Activated naive CD4-positive, alpha-beta T cell treated with Interleukin-2 at 50 U/mL for 16 hours (primary cell): ENCODE measurements at places on chromosomes 11 and 22.

DNA sequence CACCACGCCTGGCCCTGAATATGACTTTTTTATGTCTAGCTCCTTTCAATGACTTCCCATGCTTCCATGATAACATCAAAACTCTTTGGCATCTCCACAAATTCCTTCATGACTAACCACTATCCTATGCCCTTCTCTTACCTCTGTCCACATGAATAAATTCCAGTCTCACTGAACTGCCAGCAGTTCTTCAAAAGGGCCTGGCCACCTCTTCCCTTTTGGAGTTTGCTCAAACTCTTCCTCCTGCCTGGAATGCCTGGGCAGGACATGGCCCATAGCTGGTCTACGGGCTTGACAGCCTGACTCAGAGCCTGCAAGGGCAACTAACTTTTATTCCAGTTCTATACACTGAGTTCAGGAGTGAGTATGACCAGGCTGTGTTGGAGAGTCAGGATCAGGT is 41.8 kb upstream of the ZBTB16 start:
- no peak for DNase-seq

DNA sequence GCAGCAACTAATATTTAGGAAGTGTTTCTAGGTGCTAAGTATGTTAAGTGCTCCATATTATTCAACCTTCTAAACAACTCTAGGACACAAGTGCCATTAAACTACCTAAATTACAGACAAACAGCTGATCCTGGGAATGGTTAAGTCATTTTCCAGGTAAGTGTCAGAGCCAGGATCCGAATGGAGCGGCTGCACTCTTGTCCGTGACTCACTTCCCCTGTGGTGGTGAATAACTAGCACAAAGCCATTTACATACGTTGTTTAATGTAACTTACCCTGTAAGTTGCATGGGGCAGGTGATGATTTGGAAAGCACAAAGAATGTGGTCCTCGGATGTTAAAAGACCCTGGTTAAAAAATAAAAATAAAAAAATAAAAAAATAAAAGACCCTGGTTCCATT is 8.8 kb upstream of the PRG2 start:
- no peak for DNase-seq

- DNase-seq = no peak
These were observed 113.5 kb downstream of the MN1 start for GRCh38 chr22:27687984-27688545.

DNA sequence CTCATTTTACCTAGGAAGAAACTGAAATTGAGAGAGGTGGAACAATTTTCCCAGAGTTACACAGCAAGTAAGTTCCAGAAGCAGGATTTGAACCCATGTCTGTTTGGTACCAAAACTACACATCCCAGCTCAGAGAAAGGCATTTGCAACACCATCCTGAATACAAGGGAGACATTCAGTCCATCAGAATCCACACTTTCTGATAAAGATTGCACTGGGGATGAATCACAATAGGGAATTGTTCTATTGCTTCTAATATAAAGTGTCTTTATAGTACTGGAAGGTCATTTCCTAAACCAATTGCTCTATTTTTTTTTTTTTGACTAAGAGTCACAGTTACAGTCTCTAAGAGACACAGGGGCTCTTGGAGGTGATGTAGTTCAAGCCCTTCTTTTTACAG is 208.1 kb upstream of the CADM1 start:
- no peak for DNase-seq

DNA sequence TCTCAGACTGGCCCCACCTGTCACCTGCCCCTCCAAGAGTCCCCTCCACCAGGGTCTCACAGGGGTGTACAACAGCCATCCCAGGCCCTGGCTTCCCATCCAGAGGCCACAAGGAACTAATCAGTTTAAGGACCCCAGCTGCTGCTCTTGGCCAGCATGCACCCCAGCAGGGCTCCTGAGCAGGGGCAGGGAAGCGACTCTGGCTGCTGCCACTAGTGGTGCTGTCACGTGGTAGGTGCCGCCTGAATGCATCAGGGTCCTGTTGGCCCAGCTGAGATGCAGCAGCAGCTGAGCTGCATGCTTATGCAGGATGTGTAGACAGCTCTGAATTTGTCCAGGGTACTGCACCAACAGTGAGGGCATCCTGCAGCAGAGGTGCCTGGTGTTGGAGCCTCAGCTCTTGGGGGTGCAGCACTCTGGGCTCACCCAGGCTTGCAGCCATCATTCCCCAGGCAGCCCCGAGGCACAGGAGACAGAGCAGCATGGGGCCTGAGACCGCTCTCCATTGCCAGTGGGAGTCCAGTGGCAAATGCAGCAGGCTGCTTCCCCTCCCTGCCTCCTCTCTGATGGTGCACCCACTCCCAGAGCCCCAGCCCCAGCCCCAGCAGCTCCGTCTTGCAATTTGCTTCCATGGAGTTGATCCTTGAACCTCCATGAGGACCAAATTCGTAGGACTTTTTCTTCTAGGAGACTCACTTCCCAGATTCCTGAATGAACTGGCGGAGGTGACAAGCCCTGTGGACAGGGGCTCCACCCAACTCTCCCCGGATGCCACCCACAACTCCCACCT is 98.7 kb downstream of the MPPED1 start:
- no peak for DNase-seq

GRCh38 chr11:77106759-77107158 is 4.1 kb downstream of the OMP start:
- DNase-seq = no peak

GRCh38 chr11:2128511-2129307 is 10.5 kb downstream of the IGF2 start:
- DNase-seq = no peak

GRCh38 chr11:98289617-98290263 is 731.0 kb upstream of the CNTN5 start:
- no peak for DNase-seq

DNA sequence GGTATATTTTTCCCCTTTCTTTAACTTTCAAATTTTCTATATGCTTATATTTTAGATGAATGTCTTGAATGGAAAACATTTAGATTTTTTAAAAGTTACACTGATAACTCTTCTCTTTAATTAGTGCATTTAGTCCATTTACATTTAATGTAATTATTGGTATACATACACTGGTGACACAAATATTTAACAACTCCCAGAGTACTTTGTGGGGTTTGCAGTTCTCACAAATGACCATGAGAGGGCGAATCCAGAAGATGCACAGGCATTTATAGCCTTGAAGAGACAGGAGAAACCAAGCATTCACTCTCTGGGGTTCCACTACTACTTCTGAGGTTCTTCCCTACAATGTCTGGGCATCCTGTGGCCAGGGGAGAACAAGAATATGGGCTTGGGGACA is 125.1 kb downstream of the TIMP3 start:
- no peak for DNase-seq

DNA sequence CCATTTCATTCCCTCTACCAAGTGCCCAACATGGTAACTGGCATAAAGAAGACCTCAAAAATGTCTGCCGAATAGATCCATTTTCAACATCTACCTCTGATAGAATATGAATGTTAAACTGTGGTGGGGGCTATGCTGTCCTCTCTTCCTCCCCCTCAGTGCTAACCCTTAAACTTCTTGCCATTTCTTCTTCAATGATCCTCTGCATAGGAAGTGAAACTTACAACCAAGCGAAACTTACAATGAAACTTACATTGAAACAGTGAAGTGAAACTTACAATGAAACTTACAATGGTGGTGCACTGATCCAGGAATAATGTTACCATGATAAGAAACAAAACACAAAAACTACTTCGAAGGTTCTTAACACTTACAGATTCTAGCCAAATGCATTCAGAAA is 4.7 kb downstream of the RTCB start:
- DNase-seq = no peak

DNA sequence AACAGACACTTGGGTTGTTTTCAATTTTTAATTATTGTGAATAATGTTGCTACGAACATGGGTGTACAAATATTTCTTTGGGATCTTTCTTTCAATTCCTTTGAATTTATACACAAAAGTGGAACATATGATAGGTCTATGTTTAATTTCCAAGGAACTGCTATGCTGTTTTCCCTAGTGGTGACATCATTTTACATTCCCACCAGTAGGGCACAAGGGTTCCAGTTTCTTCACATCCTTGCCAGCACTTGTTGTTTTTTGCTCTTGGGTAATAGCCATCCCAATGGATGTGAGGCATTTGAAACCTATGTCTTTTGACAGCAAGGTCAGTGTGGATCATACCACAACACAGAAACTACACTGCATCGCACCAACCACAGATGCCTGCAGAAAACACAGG is 41.8 kb upstream of the SCN3B start:
- no peak for DNase-seq

- DNase-seq = no peak
These were observed 33.5 kb downstream of the WEE1 start for GRCh38 chr11:9606809-9607510.

DNA sequence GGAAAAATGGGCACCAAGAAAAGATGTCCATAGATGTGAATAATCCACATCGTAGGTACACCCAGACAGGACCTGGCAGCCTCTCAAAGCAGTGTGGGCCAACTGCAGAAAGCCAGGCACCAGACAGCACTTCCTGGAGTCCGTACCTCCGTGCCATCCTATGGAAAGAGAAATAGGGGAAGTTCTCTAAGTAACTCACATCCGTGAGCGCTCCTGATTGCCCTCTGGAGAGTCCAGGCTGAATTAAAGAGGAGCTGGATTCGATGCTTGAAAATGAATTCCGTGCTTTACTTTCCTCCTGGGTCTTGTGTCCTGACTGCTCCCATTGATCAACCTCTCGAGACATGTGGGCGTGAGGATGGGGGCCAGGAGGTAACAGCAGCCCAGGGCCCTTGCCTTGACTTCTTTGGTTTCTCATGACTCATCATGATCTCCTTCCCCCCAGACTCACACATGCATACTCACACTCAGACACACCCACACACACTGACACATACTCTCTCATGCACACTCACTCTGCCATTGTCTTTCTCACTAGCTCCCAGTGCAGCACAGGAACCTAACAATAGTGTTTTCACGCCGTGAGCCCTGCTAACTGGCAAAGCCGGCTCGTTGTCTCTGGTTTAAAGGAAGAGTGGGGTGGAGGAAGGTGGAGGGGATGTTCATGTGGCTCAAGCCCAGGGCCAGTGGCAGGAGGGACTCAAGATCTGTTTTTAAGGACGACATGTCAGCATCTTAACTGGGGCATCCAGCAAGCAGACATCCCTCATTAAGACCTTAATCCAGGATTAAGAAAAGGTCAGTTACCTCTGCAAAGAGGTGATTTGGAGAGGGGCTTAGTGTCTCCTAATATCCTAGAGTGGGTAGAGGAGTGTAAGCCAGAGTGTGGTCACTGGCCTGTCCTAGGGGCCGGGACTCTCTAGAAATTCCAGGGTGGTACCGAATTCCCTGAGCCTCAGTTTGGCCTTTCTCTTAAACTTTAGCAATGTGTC is 104.2 kb downstream of the SCN3B start:
- DNase-seq = no peak

DNA sequence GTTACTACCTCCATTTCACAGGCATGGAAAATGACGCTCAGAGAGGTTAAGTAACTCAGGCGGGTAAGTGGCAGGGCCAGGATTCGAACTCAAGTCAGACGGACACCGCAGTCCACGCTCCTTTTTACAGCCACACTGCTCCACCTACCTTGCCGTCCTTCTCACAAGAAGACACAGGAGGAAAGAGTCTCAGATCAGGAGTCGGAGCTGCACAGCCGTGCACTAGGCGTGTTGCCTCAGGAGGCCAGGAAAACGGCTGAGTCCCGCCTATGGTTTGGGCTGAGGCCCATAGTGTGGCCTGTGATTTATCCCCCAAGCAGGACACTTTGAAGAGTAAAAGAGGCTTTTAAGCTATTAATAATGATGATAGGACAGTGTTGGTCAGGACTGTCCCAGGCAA is 44.7 kb upstream of the CD5 start:
- DNase-seq = no peak

GRCh38 chr22:24406322-24407277 is 20.8 kb upstream of the ADORA2A start:
- no peak for DNase-seq

DNA sequence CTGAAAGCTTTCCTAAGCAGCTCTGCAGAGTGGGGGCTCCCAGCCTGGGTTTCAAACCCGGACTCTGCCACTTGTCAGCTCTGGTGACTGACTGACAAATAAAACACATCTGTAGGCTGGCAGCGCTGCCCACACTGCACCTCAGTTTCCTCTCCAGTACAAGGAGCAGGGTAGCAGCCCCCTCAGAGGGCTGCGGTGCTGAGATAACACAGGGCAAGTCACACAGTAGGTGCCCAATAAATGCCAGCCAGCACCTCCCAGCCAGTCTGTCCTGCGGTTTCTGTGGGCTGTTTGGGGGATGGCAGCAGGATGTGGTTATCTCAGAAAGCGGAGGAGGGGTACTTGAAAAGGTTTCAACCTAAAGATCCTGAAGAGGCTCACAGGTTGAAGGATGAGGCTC is 1.5 kb downstream of the SYT12 start:
- DNase-seq = peak; percentile 52

DNA sequence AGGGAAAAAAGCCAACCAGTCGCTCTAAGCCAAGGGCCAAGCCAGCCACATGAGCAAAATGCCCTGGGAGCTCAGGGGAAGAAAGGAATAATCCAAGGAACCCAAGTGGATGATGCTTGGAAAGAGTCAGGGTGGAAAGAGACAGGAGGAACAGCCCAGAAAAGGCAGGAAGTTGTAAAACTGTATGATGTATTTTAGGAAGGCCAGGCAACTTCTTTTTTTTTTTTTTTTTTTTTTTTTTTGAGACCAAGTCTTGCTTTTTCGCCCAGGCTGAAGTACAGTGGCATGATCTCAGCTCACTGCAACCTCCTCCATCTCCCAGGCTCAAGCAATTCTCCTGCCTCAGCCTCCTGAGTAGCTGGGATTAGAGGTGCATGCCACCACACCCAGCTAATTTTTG is 1.6 kb downstream of the LGALS12 start:
- DNase-seq = no peak

GRCh38 chr11:62897311-62897710 is 16.6 kb downstream of the SLC3A2 start:
- no peak for DNase-seq

- DNase-seq = no peak
These were observed 1.8 kb downstream of the PGGHG start for GRCh38 chr11:290621-291231.

GRCh38 chr22:31185056-31185455 is 25.1 kb downstream of the RNF185 start:
- DNase-seq = no peak

GRCh38 chr11:35148163-35148837 is 9.3 kb downstream of the CD44 start:
- DNase-seq = no peak

DNA sequence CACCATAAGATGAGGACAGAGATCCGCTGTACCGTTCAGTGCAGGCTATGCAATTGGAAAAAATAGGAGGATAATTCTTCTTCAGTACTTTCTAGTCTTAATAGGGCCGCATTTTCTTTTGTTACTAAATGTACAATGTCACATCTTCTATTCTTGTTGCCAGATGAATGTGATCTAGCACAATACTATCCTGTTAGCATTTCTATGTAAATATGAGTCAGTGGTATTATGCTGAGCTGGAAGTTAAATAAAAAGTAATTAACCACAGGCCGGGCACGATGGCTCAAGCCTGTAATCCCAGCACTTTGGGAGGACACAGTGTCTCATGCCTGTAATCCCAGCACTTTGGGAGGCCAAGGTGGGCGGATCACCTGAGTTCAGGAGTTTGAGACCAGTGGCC is 24.4 kb upstream of the BIRC3 start:
- DNase-seq = no peak
